SJSA1 (cell line): ENCODE measurements at places on chromosomes 2 and 18.
A peak's percentile ranks its signal among the peaks of the same experiment; 100 is the strongest.

DNA sequence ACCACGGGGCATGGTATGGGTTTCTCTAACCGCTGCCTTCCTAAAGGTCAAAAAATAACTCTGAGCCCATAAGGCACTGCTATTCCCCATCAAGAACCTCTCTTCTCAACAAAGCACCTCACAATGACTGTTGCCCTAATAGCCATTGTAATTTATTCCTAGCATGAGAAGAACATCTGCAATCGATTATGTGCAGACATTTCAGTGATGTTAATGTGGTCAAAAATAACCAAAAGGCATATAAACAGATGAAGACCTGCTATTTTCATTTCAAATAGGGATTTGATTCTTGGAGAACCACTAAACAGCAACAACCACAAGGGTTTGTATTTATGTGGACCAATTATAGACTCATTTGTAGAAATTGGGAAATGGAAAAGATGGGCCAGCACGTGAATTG, 356.6 kb downstream of the FBXO15 start:
- DNase-seq = no peak

GRCh38 chr2:222743251-222743812, 71.9 kb downstream of the MOGAT1 start:
- DNase-seq = no peak

GRCh38 chr18:59155153-59155552, 15.5 kb downstream of the SEC11C start:
- peak; percentile 78 for DNase-seq

DNA sequence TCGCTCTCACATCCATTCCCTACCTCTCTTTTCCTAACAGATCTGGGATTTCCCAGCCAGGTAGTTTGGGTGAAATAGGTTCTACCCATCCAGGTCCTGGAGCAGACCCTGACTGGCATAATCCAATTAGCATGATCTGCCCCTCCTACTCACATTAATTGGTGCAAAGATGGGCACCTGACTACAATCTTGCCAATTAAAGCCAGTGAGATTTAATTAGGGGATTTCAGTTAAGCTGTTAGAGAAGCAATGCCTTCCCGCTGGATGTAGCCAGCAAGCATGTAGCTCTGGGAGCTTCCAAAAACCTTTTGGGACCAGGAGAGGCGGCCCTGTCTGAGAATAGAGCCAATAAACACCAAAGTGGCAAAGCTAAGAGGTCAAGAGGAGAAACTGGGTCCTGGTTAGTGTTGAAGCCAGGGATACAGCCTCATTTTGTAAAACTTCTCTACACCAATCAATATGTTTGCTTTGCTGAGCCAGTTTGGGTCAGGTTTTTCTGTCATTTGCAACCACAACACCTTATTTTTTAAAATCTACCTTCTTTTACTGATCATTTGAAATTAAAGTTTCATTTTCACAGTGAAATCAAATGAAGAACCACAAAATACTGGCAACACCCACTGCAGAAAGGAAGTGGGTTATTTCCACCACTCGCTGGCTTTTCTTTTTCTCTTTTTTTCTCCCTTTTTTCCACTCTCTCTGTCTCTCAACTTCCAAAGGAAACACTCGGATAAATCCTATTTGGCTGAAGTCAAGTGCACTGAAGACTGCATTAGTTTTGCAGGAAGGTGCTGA, 3.2 kb upstream of the TTC39C start:
- DNase-seq = no peak

- DNase-seq = no peak
These were observed 409.6 kb downstream of the FBXO15 start for GRCh38 chr18:73737990-73738389.

- no peak for DNase-seq
These were observed 2.4 kb downstream of the GAREM1 start for GRCh38 chr18:32468147-32468845.

DNA sequence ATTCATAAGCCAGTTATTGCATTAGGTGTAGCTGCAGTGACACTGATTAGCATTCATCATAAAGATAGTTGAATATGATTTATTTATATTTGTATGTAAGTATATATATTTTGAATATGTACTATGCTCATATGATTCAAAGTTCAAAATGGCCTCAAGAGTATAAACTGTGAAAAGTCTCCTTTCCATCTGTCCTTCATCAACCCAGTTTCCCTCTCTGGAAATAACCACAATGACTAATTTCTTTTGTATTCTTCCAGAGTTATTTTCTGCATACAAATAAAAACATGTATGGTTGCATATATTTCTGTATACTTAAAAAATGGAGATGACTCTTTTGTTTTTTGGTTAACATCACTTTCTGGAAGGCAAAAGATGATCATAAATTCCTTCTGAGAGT, 95.2 kb downstream of the CAMKMT start:
- no peak for DNase-seq

DNA sequence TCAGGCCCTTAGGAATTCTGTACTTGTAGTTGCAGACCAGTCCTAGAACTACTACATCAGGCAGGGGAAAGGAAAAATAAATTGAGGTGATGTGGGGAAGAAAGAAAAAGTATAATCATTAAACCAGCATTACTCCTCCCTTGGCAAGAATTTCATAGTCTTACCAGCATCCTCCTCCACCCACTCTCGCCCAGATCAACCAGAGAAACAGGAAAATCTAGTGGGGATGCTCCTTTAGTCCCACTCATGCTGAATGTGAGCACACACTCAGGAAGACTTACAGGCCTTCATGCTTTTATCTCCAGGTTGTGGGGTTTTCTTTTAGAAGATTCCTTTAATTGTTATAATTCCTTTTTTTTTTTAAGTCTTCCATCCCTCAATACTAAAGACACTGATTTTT, 129.3 kb upstream of the CCDC150 start:
- no peak for DNase-seq

DNA sequence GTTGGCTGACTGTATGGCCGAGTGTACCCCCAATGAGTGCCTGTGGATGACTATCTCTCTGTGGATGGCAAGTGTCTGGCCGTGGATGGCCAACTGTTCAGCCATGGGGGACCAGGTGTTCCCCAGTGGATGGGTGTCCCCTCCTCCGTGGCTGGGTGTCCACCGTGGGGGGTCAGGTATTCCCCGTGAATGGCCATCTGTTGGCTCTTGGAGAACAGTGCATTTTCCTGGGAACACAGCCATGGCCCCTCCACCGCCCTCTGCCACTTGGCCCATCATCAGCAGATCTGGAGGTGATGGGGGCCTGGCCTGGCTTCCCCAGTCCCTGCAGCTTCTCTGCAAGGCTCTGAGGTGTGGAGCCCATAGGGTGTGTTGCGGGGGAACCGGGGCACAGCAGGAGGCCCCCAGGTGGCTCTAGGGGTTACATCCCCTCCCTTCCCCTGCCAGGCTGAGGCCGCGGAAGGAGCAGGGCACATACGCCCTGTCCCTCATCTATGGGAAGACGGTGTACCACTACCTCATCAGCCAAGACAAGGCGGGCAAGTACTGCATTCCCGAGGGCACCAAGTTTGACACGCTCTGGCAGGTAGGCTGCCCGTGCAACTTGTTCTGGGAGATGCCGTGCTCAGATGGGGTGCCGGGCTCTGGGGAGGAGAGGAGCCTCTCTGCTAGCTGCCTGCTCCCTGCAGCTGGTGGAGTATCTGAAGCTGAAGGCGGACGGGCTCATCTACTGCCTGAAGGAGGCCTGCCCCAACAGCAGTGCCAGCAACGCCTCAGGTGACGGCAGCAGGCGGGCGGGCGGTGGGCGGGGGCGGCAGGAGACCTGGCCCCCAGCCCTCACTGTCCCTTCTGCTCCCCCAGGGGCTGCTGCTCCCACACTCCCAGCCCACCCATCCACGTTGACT, 19.3 kb downstream of the ZAP70 start:
- no peak for DNase-seq

GRCh38 chr18:46209161-46209560, 105.0 kb downstream of the HAUS1 start:
- no peak for DNase-seq

DNA sequence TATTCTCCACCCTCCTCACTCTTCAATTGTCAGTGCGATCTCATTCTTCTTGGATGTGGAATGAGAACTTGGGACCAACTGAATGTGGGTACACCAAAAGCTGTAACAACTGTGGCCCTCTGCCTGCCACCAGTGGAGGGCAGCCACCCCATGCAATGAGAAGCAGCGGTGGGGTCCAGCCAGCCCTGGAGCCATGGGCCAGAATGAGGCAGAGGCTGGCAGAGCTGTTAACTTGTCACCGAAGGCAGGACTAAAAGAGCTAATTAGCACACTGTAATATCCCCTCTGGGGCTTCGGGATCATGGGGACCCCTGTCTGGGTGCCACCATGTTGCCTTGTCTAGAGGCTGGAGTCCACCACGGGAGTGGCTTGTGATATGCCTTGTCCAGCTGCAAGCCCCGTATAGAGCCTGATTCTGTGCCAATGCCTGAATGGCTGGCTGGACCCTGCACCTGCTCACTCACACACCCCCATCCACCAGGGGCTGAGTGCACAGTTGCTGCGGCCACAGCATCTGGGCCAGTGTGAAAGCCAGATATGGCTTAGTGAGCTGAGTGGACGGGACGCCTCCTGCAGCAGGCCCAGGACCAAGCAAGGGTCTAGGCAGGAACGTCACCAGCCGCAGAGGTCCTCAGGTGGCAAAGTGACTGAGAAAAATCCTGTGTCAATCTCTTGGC, 680.5 kb downstream of the DSC3 start:
- DNase-seq = no peak

DNA sequence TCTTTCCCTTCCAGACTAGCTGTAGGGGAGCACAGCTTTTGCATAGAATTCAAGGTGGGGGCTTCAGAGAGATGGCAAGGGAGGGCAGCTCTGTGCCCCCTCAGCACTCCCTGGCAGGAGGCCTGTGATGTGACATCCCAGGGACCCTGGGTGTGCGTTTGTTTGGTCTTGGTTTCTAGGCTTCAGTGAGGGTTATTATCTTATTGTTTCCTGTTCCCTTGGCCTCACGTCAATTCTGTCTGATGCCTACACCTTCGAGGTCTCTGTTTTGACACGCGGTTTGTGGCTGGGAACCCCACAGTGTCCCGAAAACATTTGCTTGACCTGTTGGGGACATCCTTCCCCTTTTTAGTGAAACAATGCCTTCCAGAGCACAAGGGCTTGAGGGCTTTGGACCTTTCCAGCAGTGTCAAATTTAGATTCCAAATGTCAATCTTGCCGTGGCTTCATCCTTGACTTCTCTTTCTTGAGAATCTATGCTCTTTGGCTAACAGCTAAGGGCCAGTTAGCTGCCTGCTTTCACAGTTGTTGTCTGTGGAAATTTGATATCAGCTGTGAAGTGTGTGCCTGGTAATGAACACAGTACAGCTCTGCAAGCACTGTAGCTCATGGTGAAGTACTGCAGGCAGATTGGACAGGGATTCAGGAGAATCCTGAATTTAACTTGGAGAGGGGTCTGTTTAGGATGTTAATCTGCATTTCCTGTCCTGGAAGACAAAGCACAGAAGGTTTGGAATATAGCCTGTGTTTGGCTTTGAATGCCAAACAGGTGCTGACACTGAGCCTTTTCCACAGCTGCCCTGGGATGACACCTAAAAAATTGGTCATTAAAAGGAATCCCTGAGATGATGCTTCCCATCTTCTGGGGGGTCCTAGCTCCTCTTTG, 108.2 kb upstream of the CXCR4 start:
- no peak for DNase-seq

DNA sequence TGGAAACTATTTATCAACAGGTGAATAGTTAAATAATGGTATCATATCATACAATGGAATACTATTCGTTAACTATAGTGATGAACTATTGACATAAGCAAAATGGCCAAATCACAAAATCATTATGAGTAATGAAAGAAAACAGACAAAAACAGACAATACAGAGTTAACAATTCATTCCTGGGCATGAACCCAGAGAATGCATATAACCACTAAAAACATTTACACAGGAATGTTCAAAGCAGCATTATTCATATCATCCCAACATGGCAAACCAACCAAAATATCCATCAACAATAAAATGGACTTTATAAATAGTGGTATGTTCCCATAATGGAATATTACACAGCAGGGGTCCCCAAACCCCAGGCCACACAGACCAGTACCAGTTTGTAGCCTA, 131.2 kb upstream of the CYP1B1 start:
- DNase-seq = no peak

DNA sequence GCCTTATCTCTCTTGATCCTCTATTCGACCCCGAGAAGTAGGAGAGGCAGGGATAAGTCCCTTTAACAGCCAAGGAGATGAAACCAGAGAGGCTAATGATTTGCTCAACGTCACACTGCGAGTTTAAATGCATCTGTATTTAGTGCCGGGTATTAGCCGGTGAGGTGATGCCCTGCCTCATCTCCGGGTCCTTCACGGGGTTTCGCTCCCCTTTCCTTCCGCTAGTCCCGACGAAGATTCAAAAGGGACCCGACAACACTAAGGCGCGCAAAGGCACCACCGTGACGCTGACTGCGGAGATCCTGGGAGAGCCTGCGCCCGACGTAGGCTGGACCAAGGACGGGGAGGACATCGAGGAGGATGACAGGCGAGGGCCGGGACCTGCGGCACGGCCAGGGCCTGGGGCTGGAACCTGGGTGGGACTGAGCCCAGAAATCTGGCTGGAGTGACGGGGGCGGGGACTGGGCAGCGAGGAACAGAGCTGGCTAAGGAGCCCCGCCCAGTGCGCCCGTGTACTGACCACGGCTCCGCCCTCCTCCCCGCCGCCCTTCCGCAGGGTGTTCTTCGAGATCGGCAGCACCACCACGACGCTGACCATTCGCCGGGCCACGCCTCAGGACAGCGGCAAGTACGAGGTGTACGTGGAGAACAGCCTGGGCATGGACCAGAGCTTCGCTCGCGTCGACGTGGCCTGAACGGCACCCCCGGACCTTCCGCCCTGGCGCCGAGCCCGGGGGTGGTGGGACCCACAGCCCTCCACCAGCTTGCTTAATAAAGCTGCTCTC, 1.0 kb upstream of the GMPPA start:
- DNase-seq = peak; percentile 81

DNA sequence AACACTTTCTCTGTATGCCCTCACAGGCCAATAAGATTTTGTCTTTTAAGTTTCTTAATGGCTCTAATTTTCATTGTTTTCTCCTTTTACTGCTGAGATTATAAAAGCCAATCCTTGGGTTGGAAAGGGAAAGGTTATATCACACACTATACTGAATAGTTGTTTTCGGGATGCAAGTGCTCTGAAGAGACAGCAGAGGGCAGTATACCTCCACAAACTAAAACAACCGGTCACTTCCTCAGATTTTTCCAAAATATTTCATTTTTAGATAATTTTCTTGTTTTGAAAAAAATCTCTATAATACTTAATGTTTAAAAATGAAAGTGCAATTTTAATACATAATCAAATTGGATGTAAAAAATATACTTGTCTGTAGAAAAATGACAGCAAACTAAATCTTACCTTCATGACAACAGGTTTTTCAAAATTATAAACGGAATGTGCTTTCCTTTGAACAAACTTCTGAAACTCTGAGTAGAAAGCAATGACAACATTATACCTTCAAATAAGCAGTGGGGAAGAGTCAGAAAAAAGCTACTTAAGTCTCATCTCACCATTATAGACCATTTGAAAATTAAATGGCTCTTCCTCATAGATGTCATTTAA, 82.7 kb downstream of the ORC4 start:
- DNase-seq = no peak

GRCh38 chr2:20525041-20526035, 78.5 kb downstream of the RHOB start:
- peak; percentile 68 for DNase-seq

DNA sequence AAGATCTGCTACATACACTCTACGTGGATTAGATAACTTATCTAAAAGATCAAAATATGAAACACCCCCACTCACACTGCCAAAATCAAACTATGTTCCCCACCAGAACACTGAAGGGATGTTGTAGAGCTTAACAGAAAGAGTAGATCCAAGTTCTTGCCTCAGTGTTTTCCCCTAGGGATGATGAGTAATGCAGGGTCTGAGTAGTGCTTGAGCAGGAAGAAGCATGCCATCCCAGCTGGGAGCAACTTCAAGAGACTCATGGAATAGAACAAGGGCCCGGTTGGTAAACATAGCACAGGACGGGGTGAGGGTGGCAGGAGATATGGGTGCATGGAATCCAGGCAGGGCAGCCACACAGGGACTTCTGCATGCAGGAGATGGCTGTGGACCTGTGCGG, 74.3 kb downstream of the SNTG2 start:
- no peak for DNase-seq
